ENCODE measurements at places on chromosomes 6 and 20. TPM values are rescaled to one million over a fixed set of nuclear protein-coding genes. Genes with fewer than 3 reads are reported as not detected.

DNA sequence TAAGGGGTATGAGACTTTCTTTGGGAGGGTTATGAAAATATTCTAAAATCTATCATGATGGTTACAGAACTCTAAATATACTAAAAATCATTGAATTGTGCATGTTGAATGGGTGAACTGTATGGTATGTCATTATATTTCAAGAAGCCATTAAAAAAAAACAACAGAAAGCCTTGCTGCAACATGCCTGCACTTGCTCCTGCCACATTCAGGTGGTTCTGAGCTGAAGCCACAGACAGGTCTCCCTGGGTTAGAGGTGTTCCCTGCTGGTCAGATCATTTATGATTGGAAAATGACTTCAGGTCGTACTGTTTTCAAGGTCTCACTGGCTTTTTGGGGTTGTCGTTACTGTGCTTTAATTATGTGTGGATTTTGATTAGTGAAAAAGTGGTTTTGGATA lies 13.3 kb downstream of the GMPR start:
- DNase-seq: no peak
- H3K27me3 ChIP-seq: no peaks in the 10 kb centered on the region
- H3K4me1 ChIP-seq: no peaks in the 10 kb centered on the region
- H3K27ac ChIP-seq: no peak overlapping the region
- H3K4me3 ChIP-seq: no peak overlapping the region
- no peaks in the 10 kb centered on the region for H3K36me3 ChIP-seq

- H3K36me3 ChIP-seq: no peaks in the 10 kb centered on the region
- no peaks in the 10 kb centered on the region for H3K4me1 ChIP-seq
- H3K4me3 ChIP-seq: no peak overlapping the region
- H3K27ac ChIP-seq: no peak overlapping the region
- DNase-seq: no peak
Observed at GRCh38 chr6:1644516-1645060, 34.9 kb downstream of the FOXC1 start.

DNA sequence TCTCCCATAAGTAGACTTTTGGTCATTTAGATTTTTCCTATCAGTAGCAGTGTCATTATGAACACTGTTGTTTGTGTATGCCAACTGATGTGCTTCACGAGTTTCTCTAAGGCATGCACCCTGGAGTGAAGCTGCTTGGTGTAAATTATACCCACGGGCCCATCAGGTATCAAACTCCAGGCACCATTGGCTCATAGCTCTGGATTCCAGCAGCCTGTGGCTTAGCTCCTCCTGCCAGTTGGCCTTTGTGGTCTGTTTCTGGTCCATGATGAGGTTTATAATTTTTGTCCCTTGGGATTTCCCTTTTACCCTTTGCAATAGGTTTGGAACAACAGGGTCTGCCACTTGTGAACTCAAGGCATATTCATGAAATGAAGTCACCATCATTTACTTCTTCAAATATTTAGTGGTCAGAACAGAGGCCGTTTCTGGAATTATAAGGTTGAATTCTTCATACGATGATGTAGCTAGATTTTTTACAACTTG lies 350.5 kb downstream of the PRL start:
- DNase-seq: no peak
- no peaks in the 10 kb centered on the region for H3K27me3 ChIP-seq
- H3K27ac ChIP-seq: no peak overlapping the region
- H3K4me3 ChIP-seq: no peak overlapping the region
- no peaks in the 10 kb centered on the region for H3K36me3 ChIP-seq

DNA sequence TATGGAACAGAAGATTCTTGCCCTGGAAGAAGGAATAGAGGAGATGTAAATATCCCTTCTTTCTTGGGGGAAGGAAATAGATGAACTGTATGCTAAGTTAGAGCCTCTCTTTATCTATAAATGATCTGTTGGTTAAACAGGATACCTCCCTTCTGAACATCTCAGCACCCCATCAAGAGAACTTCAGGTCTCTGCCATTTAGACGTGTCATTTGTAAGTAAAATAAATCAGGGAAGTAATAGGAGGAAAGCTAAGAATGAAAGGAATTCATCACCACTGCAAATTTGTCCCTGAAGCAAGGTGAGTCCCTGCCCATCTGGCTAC lies 42.5 kb upstream of the TNFAIP3 start:
- H3K27ac ChIP-seq: no peak overlapping the region
- DNase-seq: no peak
- H3K27me3 ChIP-seq: no peaks in the 10 kb centered on the region
- H3K36me3 ChIP-seq: no peaks in the 10 kb centered on the region

- H3K36me3 ChIP-seq: no peaks in the 10 kb centered on the region
- no peak overlapping the region for H3K27ac ChIP-seq
- peak; percentile 38 for DNase-seq
Observed at GRCh38 chr6:29552512-29553051, 7.0 kb downstream of the UBD start.

- H3K27ac ChIP-seq: no peak overlapping the region
- no peaks in the 10 kb centered on the region for H3K36me3 ChIP-seq
- no peaks in the 10 kb centered on the region for H3K4me1 ChIP-seq
Observed at GRCh38 chr20:18989736-18990474, 176.3 kb downstream of the SCP2D1 start.

Gene PPP1R3G
- 2.4 TPM for polyA plus RNA-seq
